Naive B cell (primary cell): ENCODE measurements at places on chromosomes 6 and 20. TPM values are rescaled to one million over a fixed set of nuclear protein-coding genes. Genes with fewer than 3 reads are reported as not detected.

Gene HBS1L
- 40.4 TPM for polyA plus RNA-seq

Gene GSTA3
- not detected for polyA plus RNA-seq

Gene MEP1A
- not detected for polyA plus RNA-seq

Gene PGBD1
- polyA plus RNA-seq, result not detected

Gene PDE10A
- not detected for polyA plus RNA-seq

Gene FAM162B
- not detected for polyA plus RNA-seq
